ENCODE measurements at places on chromosomes 5 and 9.
A peak's percentile ranks its signal among the peaks of the same experiment; 100 is the strongest.

GRCh38 chr9:21668516-21668915, 133.9 kb upstream of the MTAP start:
- DNase-seq: no peak

DNA sequence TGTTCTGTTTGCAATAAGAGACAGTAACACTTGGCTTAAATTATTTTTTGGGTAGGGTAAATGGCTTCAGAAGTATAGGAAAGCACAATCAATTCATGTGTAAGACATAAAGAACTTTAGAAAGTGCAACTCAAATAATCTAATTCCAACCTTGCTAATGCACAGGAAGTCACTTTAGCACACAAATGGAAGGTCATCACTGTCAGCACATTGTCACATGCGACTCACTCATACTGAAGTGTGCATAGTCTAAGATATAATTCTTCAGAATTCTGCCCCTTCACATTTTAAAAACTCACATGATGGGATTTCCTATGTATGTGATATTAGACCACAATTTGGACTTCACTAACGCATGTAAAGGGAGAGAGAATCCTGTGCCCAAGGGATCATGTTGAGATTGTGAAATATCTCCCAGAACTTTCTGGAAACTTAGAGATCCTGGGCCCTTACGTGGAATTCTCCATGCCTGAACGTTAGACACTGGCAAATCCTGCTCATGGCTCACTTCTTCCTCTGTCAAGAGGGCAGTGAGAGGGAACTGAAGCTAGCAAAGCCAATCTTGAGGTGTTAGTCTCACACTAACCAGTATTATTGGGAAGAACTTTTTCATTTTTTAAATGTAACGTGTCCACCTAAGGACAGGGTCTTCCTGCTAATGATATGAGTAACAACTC, 403.2 kb upstream of the PTGER4 start:
- no peak for DNase-seq

GRCh38 chr5:65440456-65440855, 41.3 kb downstream of the ADAMTS6 start:
- no peak for DNase-seq

DNA sequence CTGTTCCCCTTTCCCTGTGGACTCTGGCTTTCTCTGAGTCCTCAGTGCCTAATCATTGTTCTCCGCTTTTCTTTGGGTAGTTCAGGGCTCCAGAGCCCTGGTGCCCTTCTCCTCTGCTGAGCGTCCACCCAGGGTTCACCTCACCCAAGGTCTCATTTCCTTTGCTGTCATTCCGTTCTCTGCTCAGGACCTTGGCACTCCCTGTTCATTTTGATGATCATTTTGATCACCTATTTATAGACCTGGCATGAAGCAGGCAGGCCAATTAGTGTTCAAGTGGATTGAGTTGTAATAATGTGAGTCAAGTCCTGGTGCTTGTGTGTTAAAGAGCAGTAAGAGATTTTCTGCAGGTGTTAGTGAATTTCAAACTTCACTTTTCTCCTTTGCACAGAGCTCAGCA, 3.6 kb downstream of the TRIO start:
- DNase-seq: no peak

GRCh38 chr9:127714020-127714750, 1.3 kb downstream of the PTRH1 start:
- no peak for DNase-seq

DNA sequence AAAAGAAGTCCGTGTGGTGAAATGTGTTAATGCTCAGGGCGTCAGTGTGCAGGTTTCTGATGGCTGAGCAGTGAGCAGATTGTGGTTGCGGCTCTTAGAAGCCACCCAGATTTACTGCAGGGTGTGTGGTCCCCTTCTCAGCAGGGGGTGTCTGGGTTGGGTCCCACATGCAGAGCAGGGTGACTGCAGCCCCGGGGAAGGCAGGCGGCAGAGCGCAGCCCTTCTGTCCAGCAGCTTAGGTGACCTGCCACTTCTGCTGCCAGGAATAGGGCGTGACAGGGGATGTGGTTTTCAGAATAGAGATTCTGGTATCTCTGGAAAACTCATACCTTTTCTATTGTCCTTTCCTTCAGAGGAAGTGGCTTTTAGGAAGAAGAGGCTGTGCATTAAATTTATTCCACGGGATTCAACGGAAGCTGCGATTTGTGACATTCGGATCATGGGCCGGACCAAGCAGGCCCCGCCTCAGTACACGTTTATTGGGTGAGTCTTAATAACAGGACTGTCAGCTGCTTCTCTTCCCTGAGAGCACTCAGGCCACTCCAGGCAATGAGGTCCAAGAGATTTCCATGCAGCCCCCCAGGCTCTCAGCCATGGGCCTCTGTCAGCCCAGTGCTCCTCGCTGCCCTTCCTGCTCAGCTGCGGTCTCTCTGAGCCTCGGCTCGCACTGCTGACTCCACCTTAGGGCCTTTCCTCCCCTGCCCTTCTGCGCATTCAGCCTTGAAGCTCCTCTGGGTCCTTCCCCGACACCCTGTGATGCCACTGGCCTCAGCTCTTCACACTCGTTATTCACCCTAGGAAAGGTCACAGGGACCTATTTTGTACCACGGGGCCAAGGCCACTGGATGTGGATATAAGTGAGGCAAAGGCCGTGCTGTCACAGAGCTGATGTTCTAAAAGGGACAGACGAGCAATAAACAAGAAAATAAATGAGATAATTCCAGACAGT, 65.4 kb downstream of the MVB12B start:
- no peak for DNase-seq

DNA sequence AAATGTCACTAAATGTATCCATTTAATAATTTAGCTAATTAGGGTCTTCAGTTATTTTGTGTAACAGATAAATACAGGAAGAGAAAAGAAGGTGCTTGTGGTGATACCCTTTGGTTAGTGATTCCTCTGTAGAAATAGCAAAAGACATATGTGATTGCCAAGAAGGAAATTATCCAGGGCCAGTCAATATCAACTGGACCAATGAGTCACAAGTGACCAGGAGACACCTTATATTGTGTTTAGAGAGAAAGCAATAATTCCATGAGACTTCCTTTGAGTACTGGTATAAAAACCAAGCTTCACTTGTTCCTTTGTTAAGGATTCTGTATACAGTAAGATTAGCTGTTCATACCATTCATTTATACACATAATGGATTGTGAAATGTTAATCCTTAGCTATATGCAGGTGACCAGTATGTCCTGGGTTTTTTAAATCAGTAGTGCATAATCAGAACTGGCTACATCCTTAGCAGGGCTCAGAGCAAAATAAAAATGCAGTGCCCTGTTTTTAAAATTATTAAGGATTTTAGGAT, 11.7 kb upstream of the F2R start:
- DNase-seq: no peak

DNA sequence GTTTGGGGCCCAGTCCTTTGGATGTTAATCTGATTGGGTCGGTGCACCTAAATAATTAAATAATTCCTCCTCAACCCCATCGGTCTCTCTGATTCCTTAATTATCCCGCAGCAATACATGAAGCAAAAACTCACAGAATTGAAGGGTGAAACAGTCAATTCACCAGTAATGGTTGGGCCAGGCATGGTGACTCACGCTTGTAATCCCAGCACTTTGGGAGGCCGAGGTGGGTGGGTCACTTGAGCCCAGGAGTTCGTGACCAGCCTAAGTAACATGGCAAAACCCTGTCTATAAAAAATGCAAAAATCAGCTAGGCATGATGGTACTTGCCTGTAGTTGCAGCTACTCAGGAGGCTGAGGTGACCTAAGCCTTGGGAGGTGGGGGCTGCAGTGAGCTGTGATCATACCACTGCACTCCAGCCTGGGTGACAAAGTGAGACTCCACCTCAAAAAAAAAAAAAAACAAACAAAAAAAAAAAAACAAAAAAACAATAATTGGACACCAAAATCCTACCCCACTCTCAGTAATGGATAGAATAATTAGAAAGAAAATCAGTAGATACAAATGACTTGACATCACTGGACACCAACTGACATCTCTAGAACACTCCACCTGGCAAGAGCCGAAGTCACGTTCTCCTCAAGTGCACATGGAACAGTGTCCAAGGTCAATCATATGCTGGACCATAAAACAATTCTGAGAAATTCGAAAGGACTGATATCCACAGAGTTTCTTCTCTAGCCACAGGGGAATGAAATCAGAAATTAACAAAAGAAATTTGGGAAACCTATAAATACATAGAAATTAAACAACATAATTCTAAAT, 5.3 kb downstream of the ABO start:
- no peak for DNase-seq

GRCh38 chr9:35163413-35163812, 1.6 kb downstream of the UNC13B start:
- DNase-seq: no peak

GRCh38 chr5:87627363-87627762, 214.6 kb upstream of the CCNH start:
- no peak for DNase-seq

DNA sequence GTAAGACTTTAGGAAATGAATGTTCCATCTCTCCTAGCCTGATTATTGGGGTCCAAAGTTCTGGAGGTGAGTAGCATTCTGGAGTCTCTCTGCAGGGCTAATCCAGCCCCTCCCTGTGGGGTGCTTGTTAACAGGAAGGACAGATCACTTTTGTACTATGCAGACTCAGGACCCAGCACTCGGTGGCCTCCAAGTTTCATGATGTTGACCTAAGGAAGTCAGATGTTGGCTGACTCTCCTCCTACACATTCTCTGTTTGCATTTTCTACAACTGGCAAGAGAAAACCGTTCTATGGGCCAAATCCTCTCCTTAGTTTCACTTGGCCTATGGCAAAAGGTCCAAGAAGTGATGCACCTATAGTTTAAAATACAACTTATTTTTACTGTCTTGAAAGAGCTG, 5.5 kb upstream of the PDE8B start:
- no peak for DNase-seq

GRCh38 chr9:111866976-111867375, 29.6 kb upstream of the UGCG start:
- DNase-seq: peak; percentile 76

- DNase-seq: no peak
Observed at GRCh38 chr5:40594811-40595210, 84.9 kb upstream of the PTGER4 start.

GRCh38 chr5:76958991-76959767, 6.3 kb downstream of the CRHBP start:
- DNase-seq: peak; percentile 23

All from fibroblast of skin of left quadriceps (primary cell).